ENCODE measurements at places on chromosomes 6 and 20. TPM values are rescaled to one million over a fixed set of nuclear protein-coding genes. Genes with fewer than 3 reads are reported as not detected.

FRK gene
- not detected for total RNA-seq

MAS1 gene
- not detected for total RNA-seq

ENPP4 gene
- 6.0 TPM for total RNA-seq

UST gene
- 0.90 TPM for total RNA-seq

DLL1 gene
- total RNA-seq: 0.17 TPM

UNC5CL gene
- total RNA-seq: 1.2 TPM

WFDC12 gene
- not detected for total RNA-seq

FAM162B gene
- not detected for total RNA-seq

EPHA7 gene
- not detected for total RNA-seq

HFE gene
- total RNA-seq: 0.12 TPM

RIOK1 gene
- 56.7 TPM for total RNA-seq

TFAP2A gene
- total RNA-seq: not detected

GHRH gene
- not detected for total RNA-seq

COL9A3 gene
- total RNA-seq: 0.47 TPM

SIRPD gene
- not detected for total RNA-seq

MYLK4 gene
- 0.14 TPM for total RNA-seq

NNAT gene
- total RNA-seq: 0.16 TPM

MEP1A gene
- total RNA-seq: not detected

COL12A1 gene
- total RNA-seq: 0.05 TPM

HTR1B gene
- not detected for total RNA-seq

EYA4 gene
- total RNA-seq: not detected

SIRPB1 gene
- 2.8 TPM for total RNA-seq

IL17F gene
- not detected for total RNA-seq

RIMS4 gene
- not detected for total RNA-seq

TRIM31 gene
- total RNA-seq: 0.09 TPM

PAK5 gene
- total RNA-seq: not detected

C6orf141 gene
- total RNA-seq: not detected

ATAT1 gene
- 14.4 TPM for total RNA-seq

NTSR1 gene
- not detected for total RNA-seq

TRDN gene
- total RNA-seq: not detected

LY6G6D gene
- not detected for total RNA-seq

FAM209B gene
- total RNA-seq: 1.5 TPM

ZNF335 gene
- 37.5 TPM for total RNA-seq

TRIM10 gene
- 0.09 TPM for total RNA-seq
